ENCODE measurements at places on chromosomes 4 and X.

DNA sequence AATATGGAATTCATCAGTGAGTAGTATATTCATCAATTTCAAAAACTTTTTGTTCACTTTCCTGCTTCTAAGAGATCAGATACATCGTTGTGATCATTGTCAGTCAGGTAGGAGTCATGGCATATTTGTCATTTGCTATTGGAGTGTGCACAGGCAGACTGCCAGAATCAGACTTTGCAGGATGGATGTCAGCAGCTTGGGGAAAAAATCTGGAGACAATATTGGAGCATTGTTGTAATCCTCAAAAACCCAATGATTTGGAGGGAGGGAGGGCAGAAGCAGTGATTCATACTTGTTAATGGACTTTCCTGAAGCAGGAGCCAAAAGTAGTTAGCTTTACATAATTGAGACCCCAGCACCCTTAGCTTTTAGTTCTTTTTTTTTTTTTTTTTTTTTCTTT lies 59.6 kb upstream of the DRP2 start:
- DNase-seq, result no peak

- DNase-seq, result no peak
These were observed 1066.8 kb upstream of the ADGRL3 start for GRCh38 chr4:60133375-60133774.

- no peak for DNase-seq
These were observed 8.3 kb upstream of the AFAP1 start for GRCh38 chr4:7947927-7948326.

DNA sequence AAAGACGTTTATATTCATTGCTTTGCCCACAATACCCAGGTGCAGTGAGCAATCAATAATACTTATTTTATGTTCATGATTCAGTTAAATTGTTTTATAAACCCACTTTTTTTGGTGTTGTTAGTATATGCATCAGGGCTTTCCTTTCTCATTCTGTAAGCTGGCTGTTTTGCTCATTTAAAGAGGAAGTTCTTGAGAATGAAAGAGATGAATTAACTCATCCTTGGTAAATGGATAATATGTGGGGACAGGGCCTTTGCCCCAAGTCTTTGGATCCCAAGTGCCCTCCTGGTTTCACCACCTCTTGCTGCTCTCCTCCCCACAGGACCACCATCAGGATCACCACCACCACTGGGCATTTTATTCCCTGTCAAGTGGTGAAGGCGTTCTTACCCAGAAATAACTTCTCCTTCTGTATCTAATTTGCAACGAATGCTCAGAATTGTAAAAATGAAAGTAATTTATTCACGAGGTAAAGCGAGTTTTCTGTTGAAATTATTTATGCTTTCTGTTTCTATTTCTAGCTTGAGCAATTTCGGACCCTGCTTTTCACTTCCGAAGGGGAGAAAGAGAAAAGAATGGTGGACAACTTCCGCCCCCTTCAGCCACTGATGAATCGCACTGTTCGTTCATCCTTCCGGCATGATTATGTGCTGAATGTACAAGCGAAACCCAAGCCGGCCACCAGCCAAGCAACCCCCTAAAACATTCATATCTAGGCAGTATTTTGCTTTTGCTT lies 8.2 kb upstream of the ZRSR2 start:
- DNase-seq, result no peak

GRCh38 chr4:23889391-23889790 lies 456 bp downstream of the PPARGC1A start:
- no peak for DNase-seq

- DNase-seq, result no peak
These were observed 45.9 kb downstream of the LGI2 start for GRCh38 chr4:24984602-24985532.
